Left kidney (tissue), 8 donors: ENCODE measurements at places on chromosomes 11 and 22.

- no peak for DNase-seq
Observed at GRCh38 chr11:65135633-65136145, 1.4 kb upstream of the SYVN1 start.

GRCh38 chr11:119583585-119583984 is 145.4 kb downstream of the NECTIN1 start:
- no peak for DNase-seq

- DNase-seq = no peak
Observed at GRCh38 chr22:34904486-34904885, 161.5 kb upstream of the ISX start.

DNA sequence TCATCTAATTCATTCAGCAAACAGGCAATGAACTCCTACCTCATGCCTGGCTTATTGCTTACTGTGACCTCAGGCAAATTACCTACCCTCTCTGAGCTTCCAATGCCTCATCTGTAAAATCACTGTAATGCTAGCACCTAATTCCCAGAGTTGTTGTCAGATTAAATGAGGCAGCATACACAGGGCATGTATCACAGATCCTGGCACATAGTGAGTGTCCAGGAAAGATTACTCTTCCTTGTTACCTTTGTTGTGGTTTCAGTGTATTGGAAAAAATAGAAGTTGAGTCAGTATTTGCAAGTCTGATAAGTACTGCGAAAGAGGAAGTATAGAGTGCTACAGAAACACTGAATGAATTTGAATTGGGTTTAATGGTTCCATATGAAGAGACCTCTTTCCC is 26.4 kb upstream of the LRRC55 start:
- no peak for DNase-seq

DNA sequence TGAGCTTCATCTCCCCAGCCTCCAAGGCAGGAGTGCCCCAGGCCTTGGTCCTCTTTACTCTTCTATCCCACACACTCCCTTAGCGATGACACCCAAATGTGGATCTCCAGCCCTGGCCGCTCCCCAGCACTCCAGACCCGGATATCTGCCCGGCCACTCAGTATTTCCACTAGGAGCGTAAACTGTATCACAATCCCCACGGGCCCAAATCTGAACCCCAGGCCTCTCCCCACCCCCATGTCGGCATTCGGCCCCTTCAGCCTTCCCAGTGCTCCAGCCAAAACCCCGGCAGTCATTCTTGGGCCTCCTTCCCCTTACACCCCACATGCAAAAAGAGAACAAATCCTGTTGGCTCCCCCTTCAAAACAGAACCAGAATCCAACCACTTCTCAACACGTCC is 20.8 kb downstream of the WNT11 start:
- no peak for DNase-seq

DNA sequence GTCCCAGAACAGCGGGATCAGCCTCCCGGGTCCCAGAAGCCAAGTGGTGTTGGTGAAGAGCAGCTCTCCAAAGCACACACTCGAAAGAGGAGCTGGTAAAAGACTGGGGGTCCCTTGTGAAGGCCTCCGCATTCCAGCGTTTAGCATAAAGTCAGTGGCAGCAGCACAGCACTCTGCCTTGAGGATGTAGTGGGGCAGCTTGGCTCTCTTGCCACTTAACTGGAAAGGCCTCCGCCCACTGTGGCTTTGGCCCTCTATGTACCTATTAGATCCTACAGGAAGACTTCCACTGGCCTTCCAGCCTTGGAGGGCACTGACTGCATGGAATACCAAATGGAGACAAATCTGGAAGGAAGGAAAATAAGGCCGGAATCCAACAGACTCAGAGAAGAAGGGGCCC is 1455.3 kb downstream of the BRD1 start:
- no peak for DNase-seq

DNA sequence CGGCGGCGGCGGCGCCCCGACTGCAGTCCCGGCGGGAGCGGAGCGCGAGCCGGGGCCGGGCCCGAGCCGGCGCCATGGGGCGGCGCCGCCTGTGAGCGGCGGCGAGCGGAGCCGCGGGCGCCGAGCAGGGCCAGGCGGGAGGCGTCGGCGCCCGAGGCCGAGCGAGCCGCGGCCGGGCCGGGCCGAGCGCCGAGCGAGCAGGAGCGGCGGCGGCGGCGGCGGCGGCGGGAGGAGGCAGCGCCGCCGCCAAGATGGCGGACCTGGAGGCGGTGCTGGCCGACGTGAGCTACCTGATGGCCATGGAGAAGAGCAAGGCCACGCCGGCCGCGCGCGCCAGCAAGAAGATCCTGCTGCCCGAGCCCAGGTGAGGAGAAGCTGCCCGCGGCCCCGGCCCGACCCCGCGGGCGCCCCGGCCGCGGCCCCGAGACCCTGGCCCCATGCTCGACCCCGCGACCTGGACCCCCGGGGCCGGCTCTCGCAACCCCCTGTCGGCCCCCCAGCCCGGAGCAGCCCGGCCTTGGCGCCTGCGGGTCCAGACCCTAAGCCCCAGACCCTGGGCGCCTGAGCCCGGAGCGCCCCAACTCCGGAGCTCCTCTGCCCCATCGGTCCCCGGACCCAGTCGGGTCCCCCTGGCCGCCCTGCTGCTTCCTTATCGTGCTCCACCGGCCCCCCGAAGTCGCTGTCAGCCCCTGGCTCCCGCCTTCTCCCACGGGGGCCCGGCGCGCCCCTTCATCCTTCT is at the start of gene GRK2:
TSS of gene GRK2 (plus strand) at position 25 of the 739 bp plus-strand sequence. CDS start at position 252, 227 bp downstream.
- DNase-seq = no peak

- peak; percentile 8 for DNase-seq
Observed at GRCh38 chr11:22670830-22671229, 4.4 kb downstream of the GAS2 start.

DNA sequence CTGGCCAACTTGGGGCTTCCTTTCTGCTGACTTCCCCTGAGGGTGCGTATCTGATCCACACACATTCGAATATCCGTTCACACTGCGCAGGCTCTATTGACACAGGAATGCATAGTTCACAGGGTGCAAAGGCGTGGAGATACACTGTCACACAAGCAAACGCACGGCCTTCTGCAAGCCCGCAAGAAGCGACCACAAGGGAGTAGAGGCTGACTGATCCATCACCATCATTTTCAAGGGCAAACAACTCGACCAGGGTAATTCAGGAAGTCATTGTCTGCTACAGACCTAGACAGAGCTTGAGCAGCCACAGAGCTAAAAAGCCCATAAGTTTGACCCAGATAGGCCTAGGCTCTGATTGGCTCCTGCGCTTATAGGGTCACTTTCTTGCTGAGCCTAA is 392.3 kb downstream of the MN1 start:
- DNase-seq = no peak

DNA sequence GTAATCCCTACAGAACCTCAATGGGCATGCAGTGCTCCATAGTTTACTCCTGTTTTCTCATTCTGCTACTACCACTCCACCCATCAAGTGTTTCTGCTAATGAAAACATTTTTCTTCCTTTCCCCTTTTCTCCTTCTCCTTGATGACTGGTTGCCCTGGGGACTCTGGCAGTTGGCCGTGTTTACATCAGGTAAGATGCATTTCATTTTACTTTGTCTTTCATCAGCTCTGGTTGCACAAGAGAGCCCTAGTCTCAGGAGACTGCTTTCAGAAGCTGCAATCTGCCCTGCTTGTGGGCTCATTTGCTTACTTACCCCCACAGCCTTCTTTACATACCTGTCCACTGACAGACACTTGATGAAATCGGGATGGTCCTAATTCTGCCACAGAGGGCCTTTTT is 19.6 kb upstream of the LIMK2 start:
- no peak for DNase-seq

DNA sequence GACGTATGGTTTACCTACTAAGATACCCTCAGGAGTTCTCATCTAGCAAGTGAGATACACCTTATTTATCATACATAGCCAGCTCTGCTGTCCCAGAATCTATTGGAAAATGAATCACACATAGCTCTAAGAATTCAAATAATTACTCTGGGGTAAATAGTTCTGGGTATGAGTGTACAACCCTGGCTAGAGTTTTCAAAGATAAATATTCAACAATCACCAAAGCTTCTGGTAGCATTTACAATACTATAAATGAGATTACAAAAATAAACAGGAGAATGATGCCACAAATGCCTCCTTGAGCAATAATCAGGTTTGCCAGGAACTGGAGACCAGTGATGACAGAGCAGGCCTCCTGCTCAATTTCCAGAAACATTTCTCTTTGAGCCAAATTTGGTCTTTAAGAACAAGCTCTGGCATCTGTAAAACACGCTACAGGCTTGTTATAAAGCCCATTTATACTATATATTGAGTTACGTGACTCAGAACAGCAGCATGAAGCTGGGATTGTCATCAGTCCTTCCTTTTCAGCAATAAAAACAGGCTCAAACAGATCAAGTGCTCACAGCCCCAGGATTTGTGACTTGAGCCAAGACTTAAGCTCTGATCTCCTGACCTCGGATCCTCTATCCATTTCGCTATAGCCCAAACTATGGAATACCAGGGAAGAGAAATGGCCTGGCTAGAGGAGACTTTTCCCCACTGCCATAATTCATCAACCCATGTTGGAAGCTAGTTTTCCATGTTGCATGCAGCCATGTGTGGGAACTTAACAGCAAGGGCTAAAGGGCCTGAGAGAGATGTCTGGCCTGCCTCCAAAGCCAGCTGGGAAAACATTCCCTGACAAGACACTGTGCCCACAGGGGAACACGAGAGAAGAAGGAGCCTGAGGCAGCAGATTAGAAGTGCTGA is 19.7 kb downstream of the RAB30 start:
- no peak for DNase-seq

DNA sequence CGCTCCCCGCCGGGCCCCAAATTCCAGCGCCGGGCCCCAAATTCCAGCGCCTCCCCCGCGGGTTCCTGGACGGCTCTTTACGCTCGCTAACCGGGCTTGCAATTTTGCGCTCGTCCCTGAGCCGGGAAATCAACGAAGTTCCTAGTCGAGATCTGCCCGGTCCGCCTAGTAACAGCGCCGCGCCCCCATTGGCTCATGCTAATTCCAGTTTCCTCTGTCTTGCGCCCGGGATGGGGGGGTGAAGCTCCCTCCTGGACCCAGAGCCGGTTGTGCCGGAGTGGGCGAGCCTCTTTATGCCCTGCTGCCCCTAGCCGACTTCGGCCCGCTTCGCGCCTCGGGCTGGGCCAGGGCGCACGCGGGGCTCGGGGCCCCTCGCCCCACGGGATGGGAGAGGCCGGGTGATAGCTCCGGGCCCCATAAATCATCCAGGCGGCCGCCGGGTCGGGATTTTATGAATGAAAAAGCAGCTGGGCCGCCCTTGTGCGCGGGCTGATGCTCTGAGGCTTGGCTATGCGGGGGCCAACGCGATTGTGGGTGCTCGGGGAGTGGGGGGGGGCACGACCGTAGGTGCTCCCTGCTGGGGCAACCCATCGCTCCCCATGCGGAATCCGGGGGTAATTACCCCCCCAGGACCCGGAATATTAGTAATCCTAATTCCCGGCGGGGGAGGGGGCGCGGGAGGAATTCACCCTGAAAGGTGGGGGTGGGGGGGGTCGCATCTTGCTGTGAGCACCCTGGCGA is 1.8 kb upstream of the CCND1 start:
- DNase-seq = peak; percentile 95

GRCh38 chr22:42693763-42694683 is 26.6 kb downstream of the A4GALT start:
- DNase-seq = no peak

- no peak for DNase-seq
Observed at GRCh38 chr22:36285017-36285416, 32.1 kb downstream of the APOL1 start.

GRCh38 chr11:63560506-63561180 is 2.5 kb downstream of the PLAAT2 start:
- DNase-seq = no peak

DNA sequence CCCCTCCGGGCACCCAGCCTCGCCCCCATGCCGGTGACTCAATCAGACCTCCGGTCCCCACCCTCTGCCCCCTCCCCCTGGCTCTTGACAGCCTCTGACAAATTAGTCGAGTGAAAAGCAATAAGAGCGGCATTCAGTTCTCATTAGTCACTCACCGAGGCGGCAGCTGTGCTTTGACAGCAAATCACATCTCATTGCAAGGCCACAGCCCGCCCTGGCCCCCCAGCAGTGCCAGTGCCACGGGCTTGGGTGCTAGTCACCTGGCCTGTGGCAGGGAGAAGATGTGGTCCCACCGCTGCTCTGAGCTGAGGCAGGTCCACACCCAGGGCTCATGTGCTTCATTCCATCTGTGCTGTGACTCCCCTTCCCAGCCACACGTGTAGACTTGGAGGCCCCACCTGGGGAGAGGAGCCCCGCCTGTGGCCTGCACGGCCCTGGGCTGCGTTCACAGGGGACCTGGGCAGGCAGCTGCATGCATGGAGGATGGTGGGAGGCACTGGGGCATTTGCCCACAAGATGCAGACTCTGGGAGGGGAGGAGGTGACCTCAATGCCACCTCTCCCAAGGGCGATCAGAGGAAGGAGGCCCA is 7.4 kb upstream of the TH start:
- DNase-seq = no peak

- DNase-seq = no peak
Observed at GRCh38 chr22:49354516-49355210, 473.0 kb downstream of the BRD1 start.

DNA sequence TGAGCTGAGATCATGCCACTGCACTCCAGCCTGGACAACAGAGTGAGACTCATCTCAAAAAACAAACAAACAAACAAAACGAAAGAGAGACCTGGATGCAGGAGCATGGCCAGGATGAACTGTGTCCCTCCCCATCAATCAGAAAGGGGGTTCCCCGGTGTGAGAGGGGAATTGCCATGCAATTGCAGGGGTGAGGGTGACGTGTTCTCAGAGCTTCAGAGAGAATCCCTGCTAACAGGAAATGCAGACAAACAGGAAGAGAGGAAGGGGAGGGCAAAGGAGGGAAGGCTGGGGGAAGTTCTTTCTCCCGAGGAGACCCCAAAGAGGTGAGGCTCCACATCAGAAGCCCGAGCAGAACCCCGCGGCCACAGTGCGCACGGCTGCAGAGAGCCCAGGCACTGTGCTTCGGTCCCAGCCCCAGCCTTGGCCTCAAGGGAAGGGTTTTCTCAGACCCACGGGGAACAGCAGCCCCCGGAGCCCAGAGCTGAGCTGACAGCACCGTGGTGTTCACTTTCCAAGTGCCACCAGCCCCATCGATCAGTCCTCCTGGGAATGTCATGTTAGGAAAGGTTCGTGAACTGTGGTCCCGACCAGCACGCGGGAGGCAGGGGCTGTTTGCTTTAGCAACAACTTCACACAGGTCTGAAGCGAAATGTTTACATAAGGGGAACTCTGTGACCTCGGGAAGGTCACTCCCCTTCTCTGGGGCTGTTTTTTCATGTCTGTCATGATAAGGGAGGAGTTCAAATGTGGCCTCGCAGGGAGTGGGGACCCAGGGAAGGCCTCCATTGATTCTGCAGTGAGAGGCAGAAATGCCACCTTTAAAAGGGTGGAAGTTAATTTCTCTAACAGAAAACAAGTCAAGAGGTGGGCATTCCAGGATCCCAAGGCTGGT is 108.0 kb upstream of the ANO1 start:
- no peak for DNase-seq
